Activated T-cell treated with anti-CD3 and anti-CD28 coated beads for 48 hours (primary cell): ENCODE measurements at places on chromosomes 13 and 19.
A peak's percentile ranks its signal among the peaks of the same experiment; 100 is the strongest.

- DNase-seq: no peak
Observed at GRCh38 chr13:81602241-81602640, 1261.3 kb upstream of the SPRY2 start.

DNA sequence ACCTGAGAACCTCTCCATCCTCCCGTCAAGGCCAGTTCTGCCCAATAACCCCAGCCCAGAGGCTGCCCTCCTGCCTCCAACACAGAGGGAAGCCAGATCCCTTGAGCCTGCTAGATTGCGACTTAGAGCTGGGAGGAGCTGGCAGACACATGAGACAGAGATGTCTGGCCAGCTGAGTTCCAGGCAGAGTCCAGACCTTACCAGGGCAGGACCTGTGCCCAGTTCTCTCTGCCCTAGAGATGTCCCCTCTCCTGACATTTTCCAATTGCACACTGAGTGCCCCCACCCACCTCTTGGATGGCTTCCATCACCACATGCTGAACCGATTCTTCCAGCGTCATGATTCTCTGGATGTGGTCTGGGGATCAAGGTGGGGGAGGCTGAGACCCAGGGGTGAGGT lies 3.0 kb downstream of the HOOK2 start:
- DNase-seq: no peak

DNA sequence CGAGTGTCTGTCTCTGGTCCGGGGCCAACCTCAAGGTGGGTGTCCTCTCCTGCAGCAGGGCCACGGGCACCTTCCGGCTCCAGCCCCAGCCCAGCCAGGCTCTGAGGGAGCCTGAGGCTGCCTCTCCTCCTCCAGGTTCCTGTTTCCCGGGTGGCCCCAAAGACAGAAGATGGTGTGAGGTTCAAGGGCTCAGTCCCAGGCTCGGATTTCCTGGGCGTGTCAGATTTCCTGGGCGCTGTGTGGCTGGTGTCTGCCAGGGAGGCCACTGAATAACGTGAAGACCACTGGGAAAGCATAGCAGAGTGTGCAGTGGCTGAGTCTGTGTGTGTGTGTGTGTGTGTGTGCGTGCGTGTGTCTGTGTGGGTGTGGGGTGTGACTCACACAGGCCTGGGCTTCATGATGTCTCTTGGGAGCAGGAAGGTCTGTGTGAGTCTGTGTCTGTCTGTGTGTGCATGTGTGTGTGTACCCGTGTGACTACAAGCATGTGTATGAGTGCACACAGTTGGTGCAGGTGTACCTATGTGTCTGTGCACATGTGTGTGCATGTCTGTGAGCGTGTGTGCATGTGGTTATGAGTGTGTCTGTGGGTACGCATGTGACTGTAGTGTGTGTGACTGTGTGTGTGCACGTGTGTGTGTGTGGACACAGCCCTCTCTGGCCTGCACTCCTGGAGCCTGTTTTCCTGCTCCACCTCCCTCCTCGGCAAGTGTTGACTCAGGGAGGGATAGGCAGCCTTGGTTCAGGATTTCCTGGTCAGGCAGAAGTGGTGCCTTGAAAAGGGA lies 28.3 kb downstream of the CEBPA start:
- peak; percentile 41 for DNase-seq

DNA sequence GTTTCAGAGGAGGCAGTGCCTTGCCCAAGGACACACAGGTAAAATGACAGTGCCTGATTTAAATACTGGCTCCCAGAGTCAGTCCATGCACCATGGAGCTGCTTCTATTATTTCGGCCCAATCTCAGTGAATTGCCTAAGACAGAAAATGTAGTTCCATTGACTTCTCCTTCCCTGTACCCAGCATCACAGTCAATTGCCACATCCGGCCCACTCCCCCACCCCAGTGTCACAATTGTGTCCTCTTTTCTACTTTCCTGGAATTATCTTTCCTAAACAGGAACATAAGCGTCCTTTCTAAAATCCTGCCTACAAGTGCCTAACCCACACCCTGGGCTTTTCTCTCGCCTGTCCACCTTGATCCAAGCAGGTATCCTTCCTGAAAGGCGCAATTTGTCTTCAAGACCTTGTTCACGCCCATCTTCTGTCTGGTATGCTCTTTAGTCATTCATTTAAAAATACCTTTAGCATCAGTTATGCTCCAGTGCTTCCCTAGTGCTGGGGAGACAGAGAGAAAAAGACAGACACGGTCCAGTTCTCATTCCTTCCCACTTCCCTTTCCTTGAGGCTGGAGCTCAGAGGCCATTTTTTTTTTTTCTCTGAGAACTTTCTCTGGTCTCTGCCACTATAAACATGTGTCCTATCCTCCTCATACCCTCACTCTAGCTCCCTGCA lies 411.4 kb downstream of the LIG4 start:
- no peak for DNase-seq

- DNase-seq: peak; percentile 14
Observed at GRCh38 chr13:99657848-99658260, 156.6 kb downstream of the TM9SF2 start.

GRCh38 chr13:53351021-53351420 lies 322.4 kb downstream of the OLFM4 start:
- no peak for DNase-seq

DNA sequence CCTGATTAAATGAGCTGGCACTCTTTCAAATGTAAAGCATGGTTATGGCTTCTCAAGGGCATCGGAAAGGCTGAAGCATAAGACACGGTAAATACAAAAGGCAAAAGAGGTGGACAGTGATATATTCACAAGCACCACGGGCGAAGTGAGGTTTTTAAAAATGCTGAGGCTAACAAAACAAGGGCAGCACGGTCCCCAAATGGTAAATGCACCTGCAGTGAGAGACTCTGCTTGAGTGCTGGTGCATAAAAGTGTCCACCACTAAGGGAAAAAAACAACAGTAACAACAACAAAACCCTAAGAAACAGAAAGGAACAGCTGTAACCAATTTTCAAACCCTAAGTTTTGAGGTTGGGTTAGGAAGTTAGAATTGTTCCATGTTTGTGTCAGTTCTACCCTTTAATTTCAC lies 234.9 kb downstream of the PCDH9 start:
- DNase-seq: no peak

DNA sequence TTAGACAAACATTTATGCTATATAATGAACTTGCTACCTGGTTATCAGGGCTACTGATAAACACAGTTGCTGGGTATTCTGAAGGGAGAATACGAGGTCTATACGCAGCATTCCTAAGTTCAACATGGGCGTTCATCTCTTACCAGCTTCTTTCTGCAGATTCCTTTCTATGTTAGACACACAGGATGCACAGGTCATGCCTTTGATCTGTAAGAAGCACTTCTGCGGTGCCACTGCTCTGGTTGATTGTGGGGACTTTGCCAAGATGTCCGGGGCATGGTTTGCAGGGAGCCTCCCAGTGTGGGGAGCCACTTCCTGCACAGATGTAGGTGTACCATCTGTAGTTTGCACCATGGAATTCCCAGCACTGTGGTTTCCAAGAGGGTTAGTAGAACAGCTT lies 40.9 kb downstream of the ATP7B start:
- DNase-seq: no peak

DNA sequence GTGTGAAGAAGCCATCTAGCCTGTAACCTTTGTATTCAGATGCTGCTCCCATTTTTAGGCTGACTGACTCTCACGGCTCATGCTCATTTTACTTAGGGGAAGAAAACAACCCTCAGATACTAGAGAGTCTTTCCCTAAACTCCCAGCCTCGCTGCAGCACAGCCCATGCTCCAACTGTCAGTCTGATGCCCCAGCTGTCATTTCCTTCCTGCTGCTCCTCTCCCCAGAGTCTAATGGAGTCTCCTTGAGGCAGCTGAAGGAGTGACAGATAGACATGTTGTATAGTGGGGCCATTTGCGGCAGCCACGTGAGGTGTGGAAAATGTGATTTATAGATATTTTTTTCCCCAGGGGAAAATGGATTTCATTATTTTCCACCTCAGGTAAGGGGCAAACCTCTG lies 59.2 kb upstream of the OLFM4 start:
- no peak for DNase-seq

DNA sequence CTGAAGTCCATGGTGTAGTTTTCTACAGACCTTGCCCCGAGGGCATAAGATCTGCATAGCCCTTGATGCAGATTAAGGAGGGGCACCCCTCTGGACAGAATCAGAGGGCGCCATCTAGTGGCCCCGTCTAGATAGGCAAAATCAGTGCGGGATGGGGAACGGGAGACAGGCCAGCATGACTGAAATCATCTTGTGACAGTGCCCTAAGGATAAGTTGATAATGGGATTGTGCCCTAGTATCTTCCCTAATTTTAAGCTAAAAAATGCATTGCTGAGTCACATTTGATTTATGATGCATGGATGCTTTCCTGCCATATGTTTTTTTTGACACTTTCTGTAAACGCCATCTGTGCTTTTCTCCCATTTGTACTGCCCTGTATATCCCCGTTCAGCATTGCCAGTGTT lies 19.0 kb upstream of the GPI start:
- DNase-seq: peak; percentile 67

DNA sequence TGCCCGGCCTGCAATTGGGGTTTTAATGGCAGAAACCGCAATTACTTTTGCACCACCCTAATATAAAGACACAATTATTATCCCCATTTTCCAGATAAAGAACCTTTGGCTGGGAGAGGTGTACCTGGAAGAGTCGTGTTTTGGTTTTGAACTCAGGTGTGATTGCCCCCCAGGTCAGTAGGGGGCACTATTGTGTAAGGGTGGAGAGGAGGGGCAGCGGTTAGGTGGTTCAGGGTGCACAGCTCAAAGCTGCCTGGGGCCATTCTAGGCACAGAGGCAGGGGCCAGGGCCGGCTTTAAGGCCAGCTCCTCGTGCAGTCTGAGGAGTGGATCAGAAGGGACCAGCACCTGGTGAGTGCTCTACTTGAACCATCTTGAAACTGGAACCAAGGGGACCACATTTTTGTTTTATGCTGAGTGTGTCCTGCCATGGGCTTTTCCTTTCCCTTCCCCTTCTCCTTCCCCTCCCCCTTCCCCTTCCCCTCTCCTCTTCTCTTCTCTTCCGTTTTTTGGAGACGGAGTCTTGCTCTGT lies 5.8 kb upstream of the FCGRT start:
- peak; percentile 68 for DNase-seq
